ENCODE measurements at places on chromosomes 7 and 10.

DNA sequence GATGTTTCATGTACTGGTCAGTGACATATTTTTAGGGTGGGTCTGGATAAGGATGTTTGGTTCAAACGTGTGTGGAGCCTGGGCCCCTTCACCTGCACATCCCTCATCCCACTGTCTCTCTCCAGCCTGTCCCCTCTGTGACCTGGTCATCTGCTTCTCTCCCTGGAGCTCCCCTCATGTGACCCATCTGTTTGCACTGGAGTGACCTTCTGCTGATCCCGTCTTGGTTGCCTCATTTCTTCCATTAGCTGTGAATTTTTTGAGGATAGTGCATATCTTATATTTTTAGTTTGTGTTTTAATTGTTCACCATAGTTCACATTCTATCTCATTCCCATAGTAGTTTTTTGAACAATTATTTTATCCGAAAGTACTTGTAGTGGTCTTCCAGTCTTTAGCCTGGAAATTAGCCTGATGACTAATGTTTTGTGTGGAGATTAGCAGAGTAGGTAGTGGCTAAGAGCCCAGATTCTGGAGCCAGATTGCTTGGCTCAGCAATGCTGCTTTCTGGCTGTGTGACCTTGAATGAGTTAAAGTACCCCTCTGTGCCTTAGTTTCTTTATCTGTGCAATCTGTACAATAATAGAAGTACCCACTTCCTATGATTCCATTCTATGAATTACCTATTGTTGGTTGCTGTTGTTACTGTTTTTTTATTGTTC, 224.5 kb downstream of the LRMDA start:
- no peak for DNase-seq

DNA sequence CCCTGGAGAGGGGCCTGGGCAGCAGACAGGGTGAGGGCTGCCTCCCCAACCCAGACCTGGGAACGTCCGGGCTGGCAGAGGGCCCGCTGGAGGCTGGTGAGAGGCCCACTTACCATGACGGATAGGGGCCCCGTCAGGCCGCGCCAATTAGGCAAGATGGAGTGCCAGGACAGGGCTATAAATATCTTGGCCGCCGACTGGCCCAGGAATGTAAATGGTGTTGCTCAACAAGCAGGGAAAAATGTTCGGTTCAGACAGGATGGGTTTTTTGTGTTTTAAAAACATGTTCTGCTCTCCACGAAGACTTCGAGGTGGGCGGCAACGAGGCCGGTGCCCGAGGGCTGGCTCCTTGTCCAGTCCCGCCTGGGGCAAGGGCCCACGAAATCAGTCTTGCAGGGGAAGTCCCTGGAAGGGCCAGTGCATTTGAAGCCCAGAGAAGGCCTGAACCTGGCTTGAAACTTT, 35.8 kb upstream of the ELN start:
- DNase-seq = no peak

DNA sequence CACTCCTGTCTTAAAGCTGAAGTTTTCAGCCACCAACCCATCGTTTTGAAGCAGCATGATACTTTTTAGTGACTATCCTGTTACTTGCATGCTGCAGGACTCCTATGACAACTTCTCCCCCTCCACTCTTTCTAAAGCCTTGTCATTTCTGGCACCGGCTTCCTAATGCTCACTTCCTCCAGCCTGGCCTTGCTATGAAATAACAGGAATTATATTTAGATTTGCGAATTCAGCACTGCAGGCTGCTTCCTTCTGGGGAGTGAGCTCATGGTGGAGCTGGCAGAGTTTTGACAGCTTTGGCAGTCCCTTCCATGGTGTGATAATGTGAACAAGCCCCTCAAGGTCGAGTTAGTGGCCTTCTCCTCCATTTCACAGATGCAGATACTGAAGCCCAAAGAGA, 13.4 kb downstream of the BLNK start:
- DNase-seq = no peak

GRCh38 chr10:5930272-5930671, 40.2 kb downstream of the FBH1 start:
- DNase-seq = no peak

GRCh38 chr7:28520074-28521015, 108.0 kb downstream of the CREB5 start:
- DNase-seq = no peak

DNA sequence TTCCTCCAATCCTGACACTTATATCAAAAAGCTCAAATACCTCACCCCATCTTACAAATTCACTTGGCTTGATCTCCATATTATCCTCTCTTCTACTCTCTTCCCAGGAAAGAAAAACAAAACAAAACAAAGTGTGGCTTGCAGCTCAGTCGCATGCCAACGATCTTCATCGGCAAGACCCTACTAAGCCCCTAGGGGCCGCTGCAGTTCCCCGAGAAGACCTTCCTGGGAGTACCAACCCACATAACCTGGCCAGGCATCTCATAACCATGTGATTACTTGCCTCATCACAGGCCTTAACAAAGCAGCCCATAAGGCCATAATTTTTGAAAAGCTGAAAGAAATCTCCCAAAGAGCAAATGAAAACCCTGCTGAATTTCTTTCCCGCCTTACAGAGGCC, 103.7 kb downstream of the ZNF92 start:
- DNase-seq = no peak

DNA sequence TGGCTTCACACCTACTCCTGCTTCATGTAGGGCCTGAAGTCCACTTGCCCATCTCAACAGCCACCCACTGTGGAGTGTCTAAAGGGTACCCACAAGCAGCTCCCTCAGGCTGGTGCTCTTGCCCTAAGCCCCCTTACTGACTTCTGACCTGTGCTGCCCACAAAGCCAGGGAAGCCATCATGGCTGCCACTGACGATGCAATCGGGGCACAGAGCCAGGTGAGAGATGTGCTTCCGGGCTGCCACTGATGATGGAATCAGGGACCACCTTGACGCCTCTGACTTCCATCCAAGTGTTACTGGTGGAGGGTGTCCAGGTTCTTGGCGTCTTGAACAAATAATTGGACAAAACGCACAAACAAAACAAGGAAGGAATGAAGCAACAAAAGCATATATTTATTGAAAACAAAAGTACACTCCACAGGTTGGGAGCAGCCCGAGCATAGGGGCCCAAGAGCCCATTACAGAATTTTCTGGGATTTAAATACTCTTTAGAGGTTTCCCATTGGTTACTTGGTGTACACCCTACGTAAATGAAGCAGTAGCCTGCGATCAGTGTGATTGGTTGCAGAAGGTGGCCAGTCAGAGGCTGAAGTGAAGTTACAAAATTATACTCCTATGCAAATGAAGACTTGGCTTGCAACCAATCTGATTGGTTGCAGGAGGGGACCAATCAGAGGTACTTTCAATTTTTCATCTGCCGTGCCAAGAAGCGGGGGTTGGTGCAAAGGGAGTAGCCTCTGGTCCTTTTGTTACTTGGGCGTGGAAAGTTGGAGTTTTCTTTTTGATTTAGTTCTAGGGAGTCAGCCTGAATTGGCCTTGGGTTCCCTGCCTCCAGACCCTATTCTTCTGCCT, 4.5 kb downstream of the CPA2 start:
- DNase-seq = no peak

GRCh38 chr10:102196893-102197292, 29.2 kb upstream of the ELOVL3 start:
- no peak for DNase-seq

DNA sequence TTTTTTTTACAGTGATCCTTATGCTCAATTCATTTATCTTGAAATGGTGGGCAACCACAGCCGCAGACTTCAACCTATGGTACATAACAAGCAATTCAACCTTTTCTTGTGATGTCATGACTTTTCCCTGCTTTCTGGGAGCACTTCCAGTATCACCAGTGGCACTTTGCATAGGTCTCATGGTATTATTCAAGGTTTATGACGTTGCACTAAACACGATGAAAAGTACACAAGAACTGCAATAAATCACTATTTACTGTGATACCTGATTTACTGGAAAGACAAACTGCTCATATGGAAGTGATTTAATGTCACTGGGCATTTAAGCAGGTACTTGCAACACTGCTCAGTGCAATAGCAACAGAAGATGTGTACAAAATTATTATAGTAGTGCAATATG, 251.7 kb upstream of the CXCL12 start:
- DNase-seq = no peak

DNA sequence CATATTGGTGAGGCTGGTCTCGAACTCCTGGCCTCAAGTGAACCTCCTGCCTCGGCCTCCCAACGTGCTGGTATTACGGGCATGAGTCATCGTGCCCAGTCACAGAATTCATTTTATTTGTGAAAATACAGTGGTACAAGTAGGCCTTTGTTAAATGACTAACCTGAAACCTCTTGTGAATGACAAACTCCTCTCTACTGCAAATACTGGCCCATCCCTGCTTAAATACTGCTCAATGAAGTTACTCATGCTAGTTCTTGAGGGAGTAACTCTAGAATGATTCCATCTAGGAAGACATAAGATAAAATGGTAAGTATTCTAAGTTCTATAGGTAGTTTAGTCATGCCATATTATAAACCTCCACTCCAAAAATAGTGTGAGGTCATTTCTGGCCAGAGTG, 80.7 kb downstream of the UBE2H start:
- DNase-seq = no peak

DNA sequence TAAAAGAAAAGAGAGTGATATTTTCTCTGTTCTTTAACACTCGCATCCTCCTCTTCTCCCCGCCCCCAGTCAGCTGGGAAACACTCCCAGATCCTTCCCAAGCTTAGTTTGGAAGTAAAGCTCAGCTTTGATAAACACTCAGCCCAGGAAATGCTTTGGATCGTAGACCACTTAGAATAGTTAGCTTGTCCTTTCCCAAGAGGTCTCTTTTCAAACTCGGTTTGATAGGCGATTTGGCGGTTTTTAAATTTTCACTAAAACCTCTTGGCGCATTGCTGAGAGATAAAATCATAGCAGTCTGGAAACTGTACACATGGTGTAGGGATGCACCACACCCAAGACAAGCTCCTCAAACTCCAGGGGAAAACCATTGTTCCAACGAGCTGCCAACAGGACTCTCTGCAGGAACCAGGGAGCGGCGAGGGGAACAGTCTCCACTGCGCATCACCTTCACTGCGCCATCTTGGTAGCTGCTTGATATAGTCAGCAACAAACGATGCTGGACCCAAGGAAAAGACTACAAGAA, 22.3 kb downstream of the SMURF1 start:
- no peak for DNase-seq

DNA sequence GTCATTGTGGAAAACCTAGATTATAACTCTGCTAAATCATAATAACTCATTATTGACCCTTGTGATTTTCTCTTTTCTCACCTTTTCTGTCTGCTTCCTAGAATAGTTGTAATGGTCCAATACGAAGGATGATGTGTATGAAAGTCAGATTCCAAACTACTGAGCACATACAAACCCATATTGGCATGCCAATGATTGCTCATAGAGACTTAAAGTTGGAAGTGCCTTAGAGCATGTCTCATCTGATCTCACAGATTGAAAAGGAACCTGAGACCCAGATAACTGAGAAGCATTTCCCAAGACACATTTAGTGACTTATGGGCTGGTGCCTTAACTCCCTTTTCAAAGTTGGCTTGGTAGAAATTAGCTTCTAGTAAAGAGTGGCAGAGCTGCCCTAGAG, 594.3 kb downstream of the REEP3 start:
- no peak for DNase-seq

DNA sequence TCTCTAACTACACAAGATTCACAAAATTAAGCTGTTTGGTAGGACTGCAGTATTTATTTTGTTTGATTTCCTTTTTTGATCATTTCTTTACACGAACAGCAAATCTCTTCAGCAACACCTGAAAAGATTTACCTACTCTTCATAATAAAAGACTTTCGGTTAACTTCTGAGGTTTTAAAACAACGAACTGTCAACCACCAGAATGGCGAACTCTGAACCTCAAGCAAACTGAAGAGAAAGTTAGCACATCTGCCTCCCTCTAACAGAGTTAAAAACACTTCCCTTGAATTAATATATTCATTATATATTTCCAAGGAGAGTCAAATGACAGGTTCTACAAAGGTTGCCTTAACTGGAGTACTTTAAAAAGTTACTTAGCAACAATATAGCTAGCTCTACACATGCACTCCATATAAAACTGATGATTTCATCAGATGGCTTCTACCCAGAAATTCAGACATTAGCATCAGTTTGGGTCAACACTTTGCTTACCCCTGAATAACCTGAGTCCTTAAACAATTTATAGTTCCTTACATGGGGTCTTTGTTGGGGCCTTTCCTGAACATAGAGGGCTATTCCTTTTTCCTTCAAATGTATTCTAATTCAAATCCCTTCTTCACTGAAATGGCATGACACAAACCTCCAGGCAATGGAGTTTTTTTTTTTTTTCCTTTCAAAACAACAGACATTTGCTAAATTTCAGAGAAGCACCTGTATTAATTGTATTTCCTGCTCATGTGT, 118.3 kb downstream of the SEM1 start:
- no peak for DNase-seq

DNA sequence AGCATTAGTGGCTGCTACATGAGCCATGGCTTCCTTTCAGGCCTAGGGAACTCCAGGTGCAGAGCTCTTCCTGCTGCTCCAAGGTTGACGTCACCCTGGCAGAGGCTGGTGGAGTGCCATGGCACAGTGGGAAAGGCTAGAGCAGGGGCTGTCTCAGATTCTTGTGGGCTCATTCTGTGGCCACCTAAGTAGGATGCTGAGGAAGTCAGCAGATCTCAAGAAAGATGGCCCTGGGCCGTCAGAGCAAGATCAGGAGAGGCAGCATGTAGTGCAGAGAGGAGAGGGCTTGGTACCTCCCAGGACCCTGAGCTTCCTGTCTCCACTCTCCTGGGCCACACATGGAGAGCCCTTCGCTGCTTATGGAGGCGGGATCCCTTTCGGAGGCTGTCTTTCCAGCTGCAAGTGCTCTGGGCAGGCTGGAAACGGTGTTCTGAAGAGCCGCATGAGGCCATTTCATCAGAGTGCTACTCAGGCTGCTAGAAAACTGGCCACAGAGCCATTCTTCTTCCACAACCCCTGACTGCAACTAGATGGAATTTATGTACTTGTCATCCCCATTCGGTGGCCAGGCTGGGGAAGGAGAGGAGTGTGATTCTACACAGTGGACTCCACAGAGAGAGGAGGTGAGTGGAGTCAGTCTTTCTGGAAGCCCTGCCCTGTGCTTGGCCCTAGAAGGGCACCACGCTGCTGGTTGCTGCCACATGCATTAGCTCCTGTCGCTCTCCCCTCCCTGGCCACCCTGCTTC, 304.2 kb downstream of the RPS24 start:
- no peak for DNase-seq

All from stimulated activated CD4-positive, alpha-beta T cell treated with anti-CD3 and anti-CD28 coated beads, TNF-alpha, amount 100 ng/mL, for 1 hour (primary cell).